ENCODE measurements at places on chromosomes 5 and 9.

GRCh38 chr9:109101810-109102209 lies 17.9 kb downstream of the TMEM245 start:
- no peak for DNase-seq

DNA sequence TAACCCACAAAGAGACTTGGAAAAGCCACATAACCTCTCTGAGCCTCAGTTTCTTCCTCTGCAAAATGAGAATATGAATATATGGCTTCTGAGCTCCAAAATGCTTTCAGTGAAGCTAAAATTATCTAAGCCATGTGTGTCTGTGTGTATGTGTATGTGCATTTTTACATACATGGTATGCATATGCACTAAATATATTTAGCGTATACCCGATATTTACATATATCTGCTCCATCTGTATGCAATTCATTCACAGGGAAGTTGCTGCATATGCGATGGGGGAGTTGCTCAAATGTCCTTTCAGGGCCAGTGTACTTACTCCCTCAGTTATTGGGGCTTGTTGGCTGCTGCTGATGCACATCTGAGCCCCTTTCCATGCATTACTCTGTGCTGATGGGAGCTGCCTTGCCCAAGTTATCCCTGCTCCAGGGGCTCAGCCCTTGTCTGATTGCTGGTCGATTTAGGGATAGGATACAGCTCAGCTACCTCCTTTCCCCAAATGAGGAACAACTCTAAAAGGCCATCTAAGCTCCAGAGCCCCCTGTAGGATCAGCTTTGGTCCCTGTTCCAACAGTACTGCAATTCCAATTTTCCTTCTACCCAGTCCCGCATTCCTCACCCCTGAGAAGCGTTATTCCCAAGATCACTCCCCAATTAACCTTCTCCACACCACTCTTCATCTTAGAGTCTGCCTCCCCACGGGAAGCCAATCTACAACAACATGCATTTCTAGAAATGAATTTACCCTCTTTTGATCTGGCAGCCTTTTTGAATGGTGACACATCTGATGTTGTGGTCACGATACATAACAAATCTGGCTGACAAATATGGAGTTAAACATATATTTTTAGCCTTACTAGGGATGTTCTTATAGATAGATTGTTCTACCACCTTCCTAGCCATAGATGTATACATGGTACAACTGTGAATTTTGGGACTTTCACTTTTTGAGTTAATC lies 15.9 kb downstream of the RHOBTB3 start:
- DNase-seq = no peak

- no peak for DNase-seq
These were observed 198.7 kb downstream of the HSPA4 start for GRCh38 chr5:133250527-133250926.

DNA sequence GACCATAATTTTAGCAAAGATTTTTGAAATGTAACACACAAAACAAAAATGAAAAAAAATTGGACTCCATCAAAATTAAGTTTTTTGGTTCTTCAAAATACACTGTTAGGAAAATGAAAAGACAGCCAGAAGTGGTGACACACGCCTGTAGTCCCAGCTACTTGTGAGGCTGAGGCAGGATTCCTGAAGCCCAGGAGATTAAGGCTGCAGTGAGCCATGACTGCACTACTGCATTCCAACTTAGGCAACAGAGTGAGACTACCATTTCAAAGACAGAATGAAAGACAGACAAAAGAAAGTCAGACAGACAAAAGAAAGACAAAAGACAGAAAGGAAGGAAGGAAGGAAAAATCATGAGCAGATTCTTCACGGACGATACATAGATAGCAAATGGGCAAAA lies 7.5 kb downstream of the DIAPH1 start:
- no peak for DNase-seq

- DNase-seq = no peak
These were observed 25.6 kb downstream of the MED27 start for GRCh38 chr9:132054024-132054423.

GRCh38 chr5:170302653-170303501 lies 5.3 kb upstream of the LCP2 start:
- no peak for DNase-seq

- no peak for DNase-seq
These were observed 6.9 kb downstream of the CETN3 start for GRCh38 chr5:90402521-90403255.

DNA sequence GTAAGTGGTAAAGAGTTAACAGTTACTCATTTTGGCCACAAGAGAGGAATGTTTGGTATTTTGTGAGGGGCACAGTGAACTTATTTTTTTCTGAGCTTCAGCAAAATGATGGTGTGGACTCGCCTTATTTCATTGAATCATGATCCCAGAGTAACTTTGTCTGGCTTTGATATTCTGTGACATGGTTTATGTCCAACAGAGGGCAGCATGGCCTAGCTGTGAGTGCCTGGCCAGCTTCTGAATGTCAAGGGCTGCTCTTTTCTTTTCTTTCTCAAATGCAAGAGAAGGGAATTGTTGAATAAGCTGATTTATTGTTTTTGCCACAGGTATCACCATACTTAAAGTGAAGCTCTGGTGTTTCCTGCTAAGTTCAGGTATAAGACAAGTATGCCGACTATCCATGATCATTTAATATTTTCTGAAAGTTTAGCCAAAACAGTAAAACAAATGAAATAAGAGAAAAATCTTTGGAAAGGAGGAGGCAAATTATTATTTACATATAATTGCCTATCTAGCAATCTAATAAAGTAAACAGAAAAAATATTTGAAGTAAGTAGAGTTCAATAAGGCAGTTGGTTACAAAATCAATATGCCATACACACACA lies 31.7 kb downstream of the MRPL22 start:
- DNase-seq = no peak

GRCh38 chr5:74148321-74148720 lies 492.2 kb downstream of the ENC1 start:
- DNase-seq = no peak

DNA sequence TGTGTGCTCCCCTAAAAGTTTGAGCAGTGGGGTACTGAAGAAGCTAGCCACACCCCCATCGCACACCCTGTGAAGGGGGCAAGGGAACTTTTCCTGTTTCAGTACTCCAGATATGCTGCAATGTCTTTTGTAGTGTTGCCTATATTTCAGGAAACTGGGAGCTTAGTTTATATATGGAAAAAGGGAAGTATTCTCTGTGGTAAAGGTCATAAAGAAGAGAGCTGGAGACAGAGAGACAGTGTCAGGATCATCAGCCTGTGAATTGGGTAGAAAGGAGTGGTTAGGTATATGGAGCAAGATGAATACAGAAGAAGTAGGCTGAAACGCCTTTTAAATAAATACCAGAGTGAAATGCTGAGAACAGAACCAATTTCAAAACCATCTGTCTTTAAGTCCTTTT lies 82.2 kb upstream of the C9orf72 start:
- no peak for DNase-seq
